Prostate gland (tissue), 2 donors: ENCODE measurements at places on chromosomes 4 and X.

- DNase-seq = no peak
Observed at GRCh38 chr4:151641167-151641566, 119.6 kb downstream of the GATB start.

DNA sequence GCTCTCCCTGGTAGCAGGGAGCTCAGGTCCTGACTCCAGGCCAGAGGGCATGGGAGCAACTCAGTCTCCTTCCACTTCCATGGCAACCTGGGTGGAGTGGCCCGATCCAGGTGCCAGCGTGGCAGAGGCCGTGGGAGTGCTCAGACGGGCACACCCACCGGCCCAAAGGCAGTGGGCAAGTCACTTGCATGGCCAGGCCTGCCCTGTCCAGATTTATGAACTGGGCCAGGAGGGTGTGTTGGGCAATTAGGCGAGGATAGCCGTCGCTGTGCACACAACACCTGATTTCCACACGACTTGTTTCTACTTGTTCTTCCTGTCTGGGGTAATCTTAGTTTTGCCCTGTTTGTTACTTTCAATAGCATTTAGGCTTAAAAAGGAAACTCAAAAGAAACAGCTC is 55.5 kb upstream of the NYX start:
- peak; percentile 30 for DNase-seq

- DNase-seq = no peak
Observed at GRCh38 chrX:35841872-35842271, 43.7 kb downstream of the MAGEB16 start.

GRCh38 chr4:113394730-113395530 is 345.5 kb downstream of the ANK2 start:
- DNase-seq = peak; percentile 85

GRCh38 chrX:153184787-153185186 is 5.7 kb downstream of the MAGEA1 start:
- no peak for DNase-seq

- no peak for DNase-seq
Observed at GRCh38 chrX:55919367-55920221, 202.0 kb downstream of the RRAGB start.

GRCh38 chr4:173167758-173168395 is 734 bp upstream of the GALNT7 start:
- peak; percentile 26 for DNase-seq

- no peak for DNase-seq
Observed at GRCh38 chr4:107650251-107650650, 69.8 kb downstream of the PAPSS1 start.

DNA sequence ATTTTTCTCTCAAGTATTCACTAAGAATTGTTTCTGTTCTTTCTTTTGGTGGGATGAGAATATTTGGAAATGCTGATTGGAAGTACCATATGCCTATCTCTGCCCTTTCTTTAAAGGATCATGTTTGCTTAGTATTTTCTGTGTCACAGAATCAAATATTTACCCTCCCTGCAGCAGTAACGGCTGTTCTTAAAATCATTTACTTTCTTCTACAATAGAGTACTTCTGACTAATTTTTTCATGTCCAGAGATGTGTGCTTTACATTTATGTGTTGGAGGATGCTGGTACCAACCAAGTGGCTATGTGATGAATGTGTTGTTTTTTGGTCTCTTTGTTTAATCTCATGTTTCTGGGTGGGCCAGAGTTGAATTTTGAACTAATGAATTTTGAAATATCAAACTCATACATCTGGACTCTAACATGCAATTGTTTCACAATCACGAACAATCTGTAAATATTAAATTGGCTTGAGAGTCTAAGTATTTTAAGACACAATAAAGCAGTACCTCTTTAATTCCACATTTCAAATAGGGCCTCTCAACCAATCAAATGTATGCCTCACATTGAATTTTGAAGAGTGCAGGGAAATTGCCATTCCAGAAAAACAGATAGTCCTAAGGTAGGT is 59.4 kb upstream of the ARSJ start:
- no peak for DNase-seq

DNA sequence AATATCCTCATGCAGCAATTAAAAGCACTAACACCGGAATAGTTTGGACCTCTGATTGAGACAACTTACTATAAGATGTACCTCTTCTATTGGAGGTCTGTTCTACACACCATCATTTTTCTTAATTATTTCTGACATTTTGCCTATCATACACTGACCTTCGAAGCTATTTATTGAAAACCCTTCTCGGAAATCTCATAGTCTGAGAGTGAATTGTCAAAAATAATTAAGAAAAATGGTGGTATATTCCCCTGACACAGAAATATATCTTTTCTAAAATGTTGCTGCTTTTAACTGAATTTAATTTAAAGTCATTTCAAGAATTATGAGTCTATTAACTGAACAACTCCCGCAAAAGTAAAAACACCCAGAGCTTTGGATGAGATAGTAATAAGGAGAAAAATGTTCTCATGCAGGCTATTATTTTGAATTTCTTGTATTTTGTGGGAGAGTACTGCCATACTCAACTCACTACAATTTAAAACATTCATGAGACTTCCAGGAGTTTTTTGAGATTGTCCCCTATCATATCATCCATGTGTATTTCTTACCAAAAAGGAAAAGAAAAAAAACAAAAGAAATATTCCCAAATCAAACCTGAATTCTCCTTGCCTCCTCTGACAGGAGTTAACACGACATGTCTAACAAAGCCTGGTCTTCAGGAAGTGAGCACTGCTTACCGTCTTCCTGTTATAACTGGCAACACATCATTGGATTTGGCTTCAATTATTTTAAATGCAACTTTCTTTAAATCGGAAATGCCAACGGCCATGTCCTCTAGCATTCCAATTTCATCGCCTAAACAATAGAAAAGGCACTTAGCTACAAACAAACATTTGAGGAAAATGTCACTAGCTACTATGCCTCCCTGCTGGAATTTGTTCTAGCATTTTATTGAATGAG is 485.3 kb downstream of the IL15 start:
- DNase-seq = no peak

- DNase-seq = no peak
Observed at GRCh38 chrX:144681501-144681900, 565.8 kb upstream of the SPANXN1 start.

- no peak for DNase-seq
Observed at GRCh38 chrX:71320126-71320525, 18.6 kb downstream of the ITGB1BP2 start.

- DNase-seq = no peak
Observed at GRCh38 chrX:56796641-56797395, 67.8 kb downstream of the NBDY start.

DNA sequence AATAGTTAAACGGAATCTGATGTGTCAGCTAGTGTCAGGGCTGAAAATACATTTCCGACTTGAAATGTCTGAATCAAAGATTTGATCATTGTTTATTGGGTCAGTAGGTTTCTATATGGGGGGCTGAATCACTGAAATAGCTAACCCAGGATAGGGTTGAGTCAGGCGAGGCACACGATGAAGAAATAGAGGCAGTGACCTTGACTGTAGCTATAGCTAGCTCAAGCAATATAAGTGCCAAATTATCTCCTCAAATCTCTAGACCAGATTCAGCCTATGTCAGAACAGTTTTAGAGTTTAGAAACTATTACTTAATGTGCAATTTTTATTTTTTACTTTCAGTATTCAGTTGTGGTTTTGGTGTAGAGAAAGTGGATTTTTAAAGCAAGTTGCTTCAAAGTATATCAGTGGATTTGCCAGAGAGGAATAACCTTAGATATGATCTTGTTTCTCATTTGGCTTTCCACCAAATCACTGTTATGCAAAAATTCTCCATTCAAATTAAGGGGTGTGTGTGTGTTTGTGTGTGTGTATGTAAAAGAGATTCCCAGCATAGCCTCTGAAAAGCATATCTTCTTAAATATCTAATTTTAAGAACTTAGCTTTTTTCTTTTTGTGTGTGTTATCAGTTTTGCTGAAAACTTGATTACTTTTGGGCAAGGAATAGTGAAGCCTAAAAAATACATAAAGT is 100.3 kb upstream of the RPL34 start:
- no peak for DNase-seq

DNA sequence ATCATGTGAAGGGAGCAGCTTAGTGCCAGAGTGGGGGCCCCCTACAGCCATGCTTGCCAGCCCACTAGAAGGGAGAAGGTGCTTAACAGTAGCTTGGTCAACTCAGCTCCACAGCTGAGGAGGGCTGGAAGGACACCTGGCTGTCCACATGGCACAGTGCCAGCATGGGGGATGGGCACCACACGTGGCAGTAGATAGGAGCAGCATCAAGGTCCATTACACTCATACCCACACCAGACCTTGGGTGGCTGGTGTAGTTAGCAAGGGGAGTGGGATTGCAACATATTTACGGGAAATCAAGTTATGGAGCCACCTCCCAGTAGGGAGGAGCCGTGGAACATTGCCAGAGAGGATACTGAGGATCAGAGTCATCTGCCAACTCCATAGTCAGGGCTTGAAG is 37.9 kb upstream of the SLC4A4 start:
- DNase-seq = no peak

DNA sequence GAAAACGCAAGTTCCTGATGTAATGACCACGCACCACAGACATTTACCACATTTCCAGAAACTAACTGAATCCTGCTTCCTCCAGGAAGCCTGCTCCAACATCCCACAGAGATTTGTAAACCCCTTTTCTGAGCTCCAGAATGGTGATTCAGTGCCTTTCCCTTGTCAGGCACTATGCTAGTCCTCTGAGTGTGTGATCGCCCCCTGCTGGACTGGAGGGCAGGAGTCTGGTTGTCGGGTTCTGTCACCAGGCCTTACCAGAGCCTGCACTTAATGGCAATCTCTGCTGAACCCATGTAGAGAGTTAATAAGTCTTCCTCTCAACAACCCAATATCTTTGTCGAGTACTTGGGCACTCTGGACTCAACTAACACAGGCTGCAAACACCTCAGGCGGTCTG is 14.5 kb upstream of the KDM5C start:
- no peak for DNase-seq

GRCh38 chr4:10593130-10593529 is 91.4 kb downstream of the CLNK start:
- DNase-seq = no peak

DNA sequence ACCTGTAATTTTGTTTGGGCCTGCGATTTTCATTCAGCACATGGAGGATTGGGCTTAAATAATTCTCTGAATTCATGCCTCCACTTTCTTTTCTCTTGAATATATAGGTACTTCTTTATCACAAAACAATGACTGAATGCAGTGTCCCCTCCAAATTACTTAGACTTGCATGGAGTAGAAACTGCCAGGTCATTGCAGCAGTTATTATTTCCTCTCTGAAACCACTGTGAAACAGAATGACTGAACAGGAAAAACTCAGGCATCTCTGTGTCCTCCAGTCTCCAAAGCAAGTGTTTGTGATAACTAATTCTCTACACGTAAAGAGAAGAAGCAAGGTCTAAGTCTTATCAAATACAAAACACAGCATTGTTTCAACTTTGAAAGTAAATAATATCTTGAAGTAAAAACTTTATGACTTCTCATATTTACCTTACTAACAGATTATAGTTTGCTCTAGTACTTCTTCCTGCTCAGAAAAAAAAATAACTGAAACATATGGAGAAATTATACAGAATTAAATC is 144.5 kb upstream of the DIAPH2 start:
- DNase-seq = no peak

DNA sequence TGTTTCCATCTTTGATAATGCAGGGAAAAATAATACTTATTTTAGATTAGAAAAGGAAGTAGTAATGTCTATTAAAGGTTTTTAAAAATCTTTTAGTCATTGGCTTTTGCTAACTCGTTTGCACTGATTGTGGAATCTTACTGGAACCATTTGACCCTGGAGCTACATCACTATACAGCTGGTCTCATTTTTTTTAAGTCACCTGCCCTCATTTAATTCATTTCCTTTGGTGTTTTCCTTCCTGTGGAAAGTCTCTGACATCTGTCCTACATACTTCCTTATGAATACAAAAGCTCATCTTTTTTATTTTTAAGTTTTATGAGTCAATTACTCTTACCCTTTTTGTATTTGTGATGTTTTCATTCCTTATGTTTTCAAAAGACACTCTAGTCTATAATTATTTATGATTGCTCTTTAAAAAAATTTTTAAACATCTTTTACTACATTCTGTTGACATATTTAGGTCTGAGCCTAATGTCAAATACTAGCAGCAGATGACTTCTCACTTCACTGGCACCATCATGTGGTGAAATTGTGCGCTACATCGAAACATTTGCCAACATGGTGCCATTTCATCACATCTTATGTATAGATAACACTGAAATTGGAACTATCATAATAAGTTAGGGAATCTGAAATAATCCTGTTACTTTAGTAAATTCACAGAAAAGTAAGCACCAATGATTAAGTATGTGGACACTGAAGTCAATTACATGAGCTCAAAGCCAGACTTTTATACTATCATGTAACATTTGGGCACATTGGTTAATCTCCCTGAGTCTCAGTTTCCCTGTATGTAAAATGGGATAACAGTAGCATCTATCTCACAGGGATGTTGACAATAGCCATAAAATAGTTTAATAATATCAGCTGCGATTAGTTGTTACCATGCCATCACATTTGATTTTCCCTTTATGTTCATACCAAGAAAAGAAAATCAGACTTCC is 9.4 kb upstream of the MMAA start:
- peak; percentile 67 for DNase-seq

DNA sequence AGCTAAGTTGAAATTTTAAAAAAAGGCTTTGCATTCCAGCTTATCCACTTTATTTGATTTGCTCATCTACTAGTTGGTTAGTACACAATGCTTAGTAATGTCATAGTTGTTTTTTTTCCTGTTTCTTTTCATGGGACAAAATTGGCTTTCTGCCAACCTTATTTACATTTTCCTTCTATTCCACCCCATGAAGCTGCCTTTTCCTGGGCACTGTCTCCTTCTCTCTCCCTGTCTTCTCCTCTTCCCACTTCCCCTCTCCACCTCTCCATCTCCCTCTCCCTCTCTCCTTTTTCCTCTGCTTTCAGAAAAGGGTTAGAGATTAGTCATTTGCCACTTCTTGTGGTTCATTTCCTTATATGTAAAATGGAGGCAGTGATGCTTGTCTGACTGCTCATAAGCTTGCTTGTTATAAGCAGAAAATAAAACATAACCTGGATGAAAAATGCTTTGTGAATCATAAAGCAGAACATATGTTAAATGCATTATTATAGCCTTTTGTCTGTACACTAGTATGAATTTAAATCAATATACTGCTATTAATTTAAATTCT is 181.9 kb downstream of the CEP135 start:
- DNase-seq = no peak

- DNase-seq = no peak
Observed at GRCh38 chr4:137623013-137623412, 90.7 kb upstream of the PCDH18 start.

- no peak for DNase-seq
Observed at GRCh38 chr4:23814587-23814986, 75.3 kb downstream of the PPARGC1A start.

- DNase-seq = peak; percentile 68
Observed at GRCh38 chr4:40976343-40976742, 226.6 kb downstream of the NSUN7 start.

- no peak for DNase-seq
Observed at GRCh38 chr4:176393306-176394013, 73.7 kb downstream of the SPCS3 start.

GRCh38 chrX:57447856-57448255 is 144.0 kb upstream of the ZXDB start:
- no peak for DNase-seq

- peak; percentile 4 for DNase-seq
Observed at GRCh38 chrX:93932471-93933220, 258.6 kb downstream of the FAM133A start.

- no peak for DNase-seq
Observed at GRCh38 chr4:54517781-54518444, 139.8 kb upstream of the KIT start.
